ENCODE measurements at places on chromosomes 1 and 21. TPM values are rescaled to one million over a fixed set of nuclear protein-coding genes. Genes with fewer than 3 reads are reported as not detected.

DNA sequence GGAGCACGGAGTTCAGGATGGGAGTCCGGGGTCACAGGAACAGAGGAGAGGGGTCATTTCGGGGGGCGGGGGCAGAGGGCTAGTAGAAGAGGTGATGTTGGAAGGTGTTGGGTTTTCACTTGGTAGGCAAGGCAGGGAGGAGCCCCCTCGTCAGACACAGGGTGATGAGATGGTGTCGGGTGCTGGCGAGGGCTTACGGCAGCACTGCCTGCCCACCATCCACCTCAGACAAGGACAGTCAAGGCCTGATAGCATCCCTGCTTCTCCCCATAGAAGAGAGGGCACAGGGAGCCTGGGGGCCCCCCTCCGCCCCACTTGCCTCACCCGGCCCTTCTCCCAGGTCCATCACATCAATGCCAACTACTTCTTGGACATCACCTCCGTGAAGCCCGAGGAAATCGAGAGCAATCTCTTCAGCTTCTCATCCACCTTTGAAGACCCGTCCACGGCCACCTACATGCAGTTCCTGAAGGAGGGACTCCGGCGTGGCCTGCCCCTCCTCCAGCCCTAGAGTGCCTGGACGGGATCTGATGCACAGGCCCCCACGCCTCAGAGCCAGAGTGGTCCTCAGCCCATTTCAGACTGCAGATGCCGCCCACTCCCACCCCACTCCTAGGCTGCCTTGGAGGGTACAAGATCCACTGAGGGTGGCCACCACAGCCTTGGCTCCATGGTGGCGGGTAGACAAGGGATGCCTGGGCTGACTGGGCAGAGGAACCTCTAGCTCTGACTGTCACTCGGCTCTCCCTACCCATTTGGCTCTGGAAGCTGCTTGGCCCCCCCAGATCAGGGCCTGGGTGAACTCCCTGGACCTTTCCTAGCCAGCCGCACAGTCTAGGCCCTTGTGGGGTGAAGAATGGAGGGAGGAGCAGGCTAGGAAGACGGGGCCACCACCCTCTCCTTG lies 4.3 kb upstream of the MTFR1L start:
- no peak for DNase-seq

DNA sequence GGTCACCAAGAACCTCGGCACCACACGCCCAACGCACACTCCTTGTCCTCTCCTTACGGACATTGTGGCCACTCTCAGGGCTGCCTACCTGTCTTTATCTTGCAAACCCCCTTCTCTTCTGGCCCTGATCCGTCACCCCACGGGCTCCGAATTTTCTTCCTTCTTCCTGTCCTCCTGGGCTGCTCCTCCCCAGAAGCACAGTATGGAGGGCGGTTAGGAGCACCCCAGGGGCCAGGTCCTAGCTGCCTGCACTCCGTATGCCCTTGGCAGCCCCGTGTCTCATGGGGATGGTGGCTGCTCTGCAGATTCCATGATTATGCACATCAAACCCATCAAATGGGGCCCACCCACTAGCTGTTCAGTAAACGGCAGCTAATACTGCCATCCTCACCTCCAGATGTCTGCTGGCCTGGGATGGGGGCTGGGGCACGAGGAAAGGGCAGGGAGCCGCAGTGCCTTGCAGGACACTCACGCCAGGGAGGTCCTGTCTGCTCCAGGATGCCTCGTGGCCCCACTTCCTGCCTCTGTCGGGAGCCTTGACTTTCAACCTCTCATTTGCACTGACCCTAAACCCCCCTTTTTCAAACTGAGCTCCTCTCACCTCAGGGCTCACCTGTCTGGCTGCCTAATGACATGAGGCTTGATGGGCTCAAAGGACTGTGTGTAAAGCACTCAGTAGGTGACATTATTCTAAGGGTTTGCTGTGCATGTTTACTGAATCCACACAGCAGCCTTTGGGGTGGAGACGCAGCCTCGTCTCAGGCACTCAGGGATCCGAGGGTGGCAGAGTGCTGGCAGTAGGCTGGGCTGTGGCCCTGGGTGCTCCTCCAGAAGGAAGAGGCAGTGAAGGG lies 4.4 kb downstream of the TTC34 start:
- DNase-seq = no peak

The FMN2 gene
- total RNA-seq = not detected

DNA sequence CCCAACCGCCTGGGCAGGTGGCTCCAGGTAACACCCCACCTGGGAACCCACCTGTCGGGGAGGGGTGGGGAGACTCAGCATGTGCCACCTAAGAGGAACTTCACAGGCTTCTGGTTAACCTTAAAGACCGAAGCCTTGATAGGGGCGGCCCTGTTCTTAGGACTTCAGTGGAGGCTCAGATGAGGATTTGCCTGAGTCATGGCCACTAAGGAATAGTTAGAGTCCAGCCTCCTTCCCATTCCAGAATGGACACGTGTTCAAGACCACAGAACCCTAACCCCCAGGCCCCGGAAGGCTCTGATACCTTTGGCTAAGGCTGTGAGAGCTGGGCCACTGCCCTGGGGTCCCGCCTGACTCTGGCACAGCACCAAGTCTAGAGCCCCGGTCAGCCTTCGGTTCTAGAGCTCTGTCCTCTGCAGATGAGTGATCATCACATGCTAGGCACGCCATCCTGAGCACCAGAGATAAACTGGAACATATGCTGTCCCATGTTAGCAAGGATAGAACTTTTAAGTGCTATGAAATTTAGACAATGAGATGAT lies 20.3 kb downstream of the PADI6 start:
- no peak for DNase-seq

- DNase-seq = peak; percentile 52
Measured at GRCh38 chr1:197553281-197553680, 222.0 kb downstream of the DENND1B start.

DNA sequence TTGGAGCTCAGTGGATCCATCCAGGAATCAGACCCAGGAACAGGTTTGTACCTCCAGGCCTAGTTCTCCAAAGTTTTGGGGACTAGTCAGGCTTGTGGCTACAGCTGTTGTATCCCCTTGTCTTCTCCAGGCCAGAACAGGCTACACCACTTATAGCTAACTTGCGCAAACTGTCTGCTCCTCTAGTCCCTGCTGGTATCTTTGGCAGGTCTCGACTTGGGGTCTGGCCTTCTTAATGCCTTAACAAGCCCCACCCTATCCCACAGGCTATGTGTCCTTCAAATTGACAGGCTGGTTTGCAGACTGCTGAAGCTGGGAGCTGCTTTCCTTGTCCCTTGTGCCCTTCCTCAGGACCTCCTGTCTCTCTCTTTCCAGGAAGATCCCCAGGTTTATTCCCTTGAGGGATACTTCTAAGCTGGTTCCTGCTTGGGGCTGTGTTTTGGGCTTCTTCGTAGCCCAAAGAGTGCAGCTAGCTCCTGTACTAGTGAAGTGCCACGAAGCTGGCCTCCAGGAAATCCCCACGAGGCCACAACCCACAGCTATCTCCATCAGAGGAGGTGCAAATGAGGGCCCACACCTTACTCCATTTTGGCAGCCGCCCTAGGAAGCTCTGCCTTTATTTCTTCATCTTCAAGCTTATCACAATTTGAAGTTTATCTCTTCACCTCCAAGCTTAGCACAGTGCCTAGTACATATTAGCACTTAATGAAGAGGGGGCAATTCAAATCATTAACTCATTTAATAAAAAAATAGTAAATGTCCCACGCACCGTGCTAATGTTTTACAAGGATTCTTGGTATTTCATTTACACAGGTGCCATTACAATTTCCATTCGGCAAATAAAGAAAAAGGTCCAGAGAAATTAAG lies 683 bp upstream of the DMAP1 start:
- no peak for DNase-seq

DNA sequence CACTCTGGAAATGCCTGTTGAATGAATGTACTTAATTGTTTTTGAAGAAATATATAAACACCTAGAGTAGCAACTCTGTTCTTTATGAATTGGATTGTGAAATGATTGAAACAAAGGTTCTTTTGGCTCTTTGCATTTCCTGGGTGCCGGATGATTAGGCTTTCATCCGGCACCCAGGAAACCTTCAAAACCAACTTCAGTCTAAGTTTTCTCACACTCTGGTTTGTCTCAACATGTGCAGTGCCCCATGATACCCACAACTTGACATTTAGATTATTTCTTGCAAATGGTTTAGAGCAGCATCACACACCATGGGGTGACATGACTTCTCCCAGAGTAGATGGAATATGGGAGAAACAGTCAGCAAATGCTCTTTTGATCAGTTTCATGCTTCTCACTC lies 354.9 kb downstream of the BARHL2 start:
- DNase-seq = no peak

The GON4L gene
- total RNA-seq = 19.9 TPM

GRCh38 chr1:100107696-100108095 lies 25.0 kb downstream of the SASS6 start:
- DNase-seq = no peak

GRCh38 chr1:3038571-3039181 lies 17.4 kb downstream of the ACTRT2 start:
- DNase-seq = no peak

GRCh38 chr1:167342846-167343245 lies 122.2 kb downstream of the POU2F1 start:
- DNase-seq = no peak

DNA sequence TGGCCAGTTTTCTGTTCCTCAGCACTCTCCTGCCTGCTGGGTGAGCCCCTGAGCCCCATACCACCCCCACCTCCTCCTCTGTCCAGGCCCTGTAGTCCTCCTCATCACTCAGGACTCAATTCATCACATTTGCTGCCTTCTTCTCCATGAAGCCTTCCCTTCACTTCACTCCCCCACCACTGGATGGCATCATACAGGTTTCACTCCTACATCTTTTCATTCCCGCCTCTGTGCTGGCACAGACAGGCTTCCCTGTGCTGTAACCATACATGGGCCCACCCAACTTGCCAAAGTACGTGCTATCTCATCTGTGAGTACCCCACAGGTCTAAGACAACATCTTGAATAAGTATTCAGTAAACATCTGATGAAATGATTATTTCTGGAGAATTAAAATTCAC lies 56.9 kb downstream of the SLC45A1 start:
- peak; percentile 45 for DNase-seq

DNA sequence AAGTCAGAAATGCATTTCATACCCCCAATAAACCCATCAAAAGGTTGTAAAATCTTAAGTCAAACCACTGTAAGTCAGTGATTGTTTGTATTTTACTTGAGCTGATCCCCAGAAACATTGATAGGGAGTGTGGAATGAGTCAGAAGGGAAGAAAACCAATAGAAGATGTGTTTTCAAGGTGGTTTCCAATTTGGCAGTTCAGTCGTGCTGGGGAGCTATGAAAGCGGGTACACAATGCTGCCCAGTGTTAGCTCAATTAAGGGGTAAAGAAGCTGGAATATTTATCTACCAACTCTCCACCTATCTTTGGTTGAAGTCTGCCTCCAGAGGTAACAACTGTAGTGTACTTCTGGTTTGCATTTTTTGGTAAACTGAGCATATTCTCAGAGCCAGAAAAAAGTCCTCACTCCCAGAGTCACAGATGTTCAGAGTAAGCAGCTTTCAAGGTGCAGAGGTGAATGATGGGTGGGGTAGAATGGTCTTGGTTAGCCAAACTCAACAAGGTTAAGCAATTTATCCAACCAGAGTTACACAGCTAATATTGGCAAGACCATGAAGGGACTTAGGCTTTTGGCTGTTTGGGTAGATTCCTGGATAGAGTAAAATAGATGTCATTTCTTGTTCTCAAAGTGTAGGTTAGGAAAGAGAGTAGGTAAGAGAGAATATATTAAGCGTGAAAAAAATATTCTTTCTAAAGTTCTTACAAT lies 202.9 kb upstream of the ADGRL2 start:
- no peak for DNase-seq

DNA sequence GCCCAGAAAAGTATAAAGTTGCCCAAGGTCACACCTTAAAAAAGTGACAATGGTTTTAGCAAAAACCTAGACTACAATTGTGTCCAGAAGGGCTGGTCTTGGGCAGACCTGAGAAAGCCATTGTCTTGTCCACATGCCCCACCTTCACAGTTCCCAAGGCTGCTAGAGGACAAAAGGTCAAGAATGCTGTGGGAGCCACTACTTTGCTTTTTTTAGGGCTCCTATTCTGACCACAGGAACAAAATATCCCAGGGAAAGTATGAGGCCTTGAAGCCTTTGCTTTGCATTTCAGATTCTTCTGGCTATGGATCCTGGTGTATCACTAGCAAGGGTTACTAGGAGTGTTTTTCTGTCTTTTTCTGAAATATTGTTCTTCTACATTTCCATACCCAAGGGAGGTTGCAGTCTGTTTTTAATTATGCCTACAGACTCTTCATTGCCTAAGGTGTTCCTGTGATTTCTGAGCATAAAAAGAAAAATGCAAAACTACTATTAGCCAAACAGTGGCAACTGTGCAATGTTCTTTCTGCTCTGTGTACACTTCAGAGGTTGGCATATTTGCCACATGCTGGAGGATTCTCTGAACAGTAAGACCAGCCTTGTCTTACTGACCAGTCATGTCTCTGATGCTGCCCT lies 10.7 kb downstream of the C1orf162 start:
- DNase-seq = no peak

DNA sequence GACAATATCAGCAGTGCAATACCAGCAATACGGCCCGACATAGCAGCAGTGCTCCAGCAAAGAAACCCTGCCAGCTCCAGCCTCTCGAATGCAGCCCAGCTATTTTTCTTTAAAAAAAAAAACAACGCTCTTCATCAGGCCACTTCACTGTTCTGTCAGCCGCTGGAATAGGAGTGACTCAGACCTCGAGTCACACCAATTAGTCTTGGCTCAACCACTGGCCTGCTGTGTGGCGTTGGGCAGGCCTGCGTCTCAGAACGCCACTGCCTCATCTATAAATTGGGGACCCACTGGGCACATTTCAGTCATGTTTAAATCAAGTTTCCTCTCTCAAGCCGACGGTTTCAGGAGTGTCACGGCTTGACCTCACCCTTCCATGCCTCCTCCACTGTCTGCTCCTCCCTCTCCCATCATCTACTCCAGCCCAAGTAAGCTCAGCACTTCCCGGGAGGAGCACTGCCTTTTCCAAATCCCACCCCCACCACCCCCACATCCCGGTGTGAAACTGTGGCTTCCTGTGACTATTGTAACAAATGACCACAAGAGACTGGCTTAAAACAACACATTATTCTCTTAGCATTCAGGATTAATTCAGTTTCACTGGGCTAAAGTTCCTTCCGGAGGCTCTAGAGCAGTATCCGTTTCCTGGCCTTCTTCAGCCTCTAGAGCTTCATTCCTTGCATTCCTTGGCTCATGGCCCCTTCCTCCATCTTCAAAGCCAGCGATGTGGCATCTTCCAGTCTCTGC lies 71.9 kb upstream of the EFHD2 start:
- DNase-seq = no peak

DNA sequence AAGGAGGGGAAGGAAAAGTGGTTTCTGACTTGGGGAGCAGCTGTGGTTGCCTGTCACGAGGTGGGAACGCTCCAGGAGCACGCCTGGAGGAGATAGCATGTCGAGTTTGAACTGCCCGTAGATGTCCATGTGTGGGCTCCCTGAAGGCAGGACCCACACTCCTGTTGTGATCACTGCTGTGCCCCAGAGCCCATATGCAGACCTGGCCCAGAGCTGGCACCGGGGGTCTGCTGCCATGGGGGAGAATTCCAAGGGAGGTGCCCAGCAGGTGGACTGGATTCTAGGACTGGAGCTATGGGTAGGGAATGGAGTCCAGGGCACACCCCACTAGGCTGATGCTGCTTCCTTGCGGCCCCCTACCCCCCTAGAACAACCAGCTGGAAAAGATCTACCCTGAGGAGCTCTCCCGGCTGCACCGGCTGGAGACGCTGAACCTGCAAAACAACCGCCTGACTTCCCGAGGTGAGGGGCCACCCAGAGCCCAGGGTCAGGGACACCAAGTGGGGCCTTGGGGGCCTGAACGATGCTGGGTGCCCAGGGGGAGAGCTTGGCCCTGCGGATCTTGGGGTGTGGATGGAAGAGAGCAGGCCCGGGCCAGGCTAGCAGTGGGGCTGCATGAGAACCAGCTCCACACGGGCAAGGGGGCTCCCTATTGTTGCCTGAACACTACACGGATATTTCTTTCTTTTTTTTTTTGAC lies 9.3 kb downstream of the PODN start:
- DNase-seq = peak; percentile 38

The LCE3E gene
- not detected for total RNA-seq

Data from left lobe of liver (tissue), 2 donors.